Vein endothelial cell (primary cell): ENCODE measurements at places on chromosomes 6 and 20. TPM values are rescaled to one million over a fixed set of nuclear protein-coding genes. Genes with fewer than 3 reads are reported as not detected.

TRIM31 gene
- not detected in 2 replicates for total RNA-seq

CFAP206 gene
- 0.29 and 0.65 TPM in 2 replicates for total RNA-seq

BPIFB4 gene
- total RNA-seq = not detected in 2 replicates

MEP1A gene
- total RNA-seq = not detected in 2 replicates

LRFN2 gene
- not detected in 2 replicates for total RNA-seq

ZFAND3 gene
- total RNA-seq = 17.4 and 19.3 TPM in 2 replicates

TTK gene
- 9.5 and 18.6 TPM in 2 replicates for total RNA-seq

EPB41L2 gene
- 54.0 and 56.2 TPM in 2 replicates for total RNA-seq

ZNF165 gene
- under 0.01 and 0.67 TPM in 2 replicates for total RNA-seq

SNAI1 gene
- 5.3 and 6.5 TPM in 2 replicates for total RNA-seq

LY6G6D gene
- not detected in 2 replicates for total RNA-seq

COL9A1 gene
- not detected in 2 replicates for total RNA-seq

C6orf15 gene
- 0.33 TPM in 1 of 2 replicates, not detected in the other for total RNA-seq

PPP1R16B gene
- 169 and 210 TPM in 2 replicates for total RNA-seq

GABRR1 gene
- 0.10 TPM in 1 of 2 replicates, not detected in the other for total RNA-seq

EDN1 gene
- 379 and 612 TPM in 2 replicates for total RNA-seq

ASIP gene
- not detected in 2 replicates for total RNA-seq

COL10A1 gene
- total RNA-seq = not detected in 2 replicates

CST2 gene
- not detected in 2 replicates for total RNA-seq

SCGN gene
- not detected in 2 replicates for total RNA-seq

RAET1E gene
- total RNA-seq = 0.29 and 0.33 TPM in 2 replicates
